Right ventricle myocardium superior (tissue), 1 donor: ENCODE measurements at places on chromosomes 2 and 18.
A peak's percentile ranks its signal among the peaks of the same experiment; 100 is the strongest.

DNA sequence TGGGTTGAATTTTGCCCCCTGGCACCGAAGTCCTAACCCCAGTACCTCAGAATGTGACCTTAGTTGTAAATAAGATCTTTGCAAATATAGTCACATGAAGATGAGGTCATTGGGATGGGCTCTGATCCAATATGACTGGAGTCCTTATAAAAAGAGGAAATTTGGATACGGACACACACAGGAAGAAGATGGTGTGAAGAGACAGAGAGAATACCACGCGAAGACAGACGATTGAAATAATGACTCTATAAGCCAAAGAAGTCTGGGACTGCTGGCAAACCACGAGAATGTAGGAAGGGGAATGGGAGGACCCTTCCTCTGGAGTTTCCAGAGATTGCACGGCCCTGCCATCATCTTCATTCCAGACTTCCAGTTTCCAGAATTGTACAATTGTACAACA is 98.6 kb downstream of the CPO start:
- DNase-seq = no peak

DNA sequence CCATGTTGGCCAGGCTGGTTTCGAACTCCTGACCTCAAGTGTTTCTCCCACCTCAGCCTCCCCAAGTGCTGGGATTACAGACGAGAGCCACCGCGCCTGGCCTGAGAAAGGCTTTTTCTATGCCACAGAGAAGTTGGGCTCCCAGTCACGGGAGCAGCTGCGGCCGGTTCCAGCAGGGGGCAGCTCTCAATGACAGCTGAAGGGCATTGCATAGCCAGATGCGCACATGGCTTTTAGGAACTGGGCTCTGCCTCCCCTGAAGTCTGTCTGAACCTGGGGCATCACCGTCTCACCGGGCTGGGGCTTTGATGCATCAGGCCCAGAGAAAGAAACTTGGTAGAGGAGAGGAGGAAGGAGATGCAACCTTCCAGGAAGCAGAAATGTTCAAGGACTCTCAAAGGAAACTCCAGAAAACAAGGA is 84.2 kb upstream of the LAPTM4A start:
- peak; percentile 64 for DNase-seq

- no peak for DNase-seq
Observed at GRCh38 chr18:40962784-40963183, 992.2 kb upstream of the PIK3C3 start.

- DNase-seq = no peak
Observed at GRCh38 chr18:58532298-58532697, 96.6 kb downstream of the ALPK2 start.

DNA sequence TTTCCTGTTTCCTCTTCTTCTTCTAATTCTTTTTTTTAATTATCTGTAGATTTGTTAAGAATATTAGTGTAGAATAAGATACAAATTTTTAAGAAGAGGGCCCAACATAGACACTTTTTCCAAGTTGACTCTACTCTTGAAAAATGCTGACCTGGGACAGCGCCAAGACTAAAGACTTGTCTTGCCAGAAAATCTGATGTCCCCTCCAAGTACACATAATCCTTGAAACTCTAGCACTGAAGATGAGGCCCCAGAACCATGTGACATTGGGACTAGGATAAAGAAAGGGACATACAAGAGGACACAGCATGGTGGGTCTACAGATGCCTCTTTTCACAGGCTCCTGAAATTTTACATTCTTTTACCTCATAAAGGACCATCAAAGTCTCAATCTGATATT is 271.6 kb upstream of the SESTD1 start:
- no peak for DNase-seq

DNA sequence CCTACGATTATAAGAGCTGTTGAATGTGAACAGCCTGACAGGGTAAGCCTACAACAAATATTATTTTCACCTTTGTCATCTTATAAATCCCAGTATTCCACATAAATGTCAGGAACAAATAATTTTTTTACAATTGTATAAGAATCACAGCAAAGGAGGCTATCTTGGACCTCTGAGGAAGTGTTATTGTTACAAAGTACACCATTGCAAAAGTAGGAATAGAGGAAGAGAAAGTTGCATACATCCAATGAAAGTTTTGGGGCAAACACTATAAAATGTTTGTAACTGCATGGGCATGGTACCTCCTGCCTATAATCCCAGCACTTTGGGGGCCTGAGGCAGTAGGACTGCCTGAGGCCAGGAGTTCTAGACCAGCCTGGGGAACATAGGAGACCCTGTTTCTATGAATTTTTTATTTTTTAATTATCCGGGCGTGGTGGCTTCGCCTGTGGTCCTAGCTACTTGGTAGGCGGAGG is 715 bp upstream of the MEMO1 start:
- no peak for DNase-seq

DNA sequence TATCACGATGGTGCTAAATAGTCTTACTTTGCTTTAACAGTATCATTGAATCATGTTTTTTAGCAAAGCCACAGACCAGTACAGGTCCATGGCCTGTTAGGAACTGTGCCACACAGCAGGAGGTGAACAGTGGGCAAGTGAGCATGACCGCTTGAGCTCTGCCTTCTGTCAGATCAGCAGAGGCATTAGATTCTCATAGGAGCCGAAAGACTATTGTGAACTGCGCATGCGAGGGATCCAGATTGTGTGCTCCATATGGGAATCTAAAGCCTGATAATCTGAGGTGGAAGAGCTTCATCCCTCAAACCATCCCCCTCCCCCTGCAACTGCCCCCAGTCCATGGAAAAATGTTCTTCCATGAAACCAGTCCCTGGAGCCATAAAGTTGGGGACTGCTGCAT is 102.3 kb upstream of the OSR1 start:
- DNase-seq = no peak

- DNase-seq = no peak
Observed at GRCh38 chr2:118750959-118751565, 96.4 kb downstream of the EN1 start.

DNA sequence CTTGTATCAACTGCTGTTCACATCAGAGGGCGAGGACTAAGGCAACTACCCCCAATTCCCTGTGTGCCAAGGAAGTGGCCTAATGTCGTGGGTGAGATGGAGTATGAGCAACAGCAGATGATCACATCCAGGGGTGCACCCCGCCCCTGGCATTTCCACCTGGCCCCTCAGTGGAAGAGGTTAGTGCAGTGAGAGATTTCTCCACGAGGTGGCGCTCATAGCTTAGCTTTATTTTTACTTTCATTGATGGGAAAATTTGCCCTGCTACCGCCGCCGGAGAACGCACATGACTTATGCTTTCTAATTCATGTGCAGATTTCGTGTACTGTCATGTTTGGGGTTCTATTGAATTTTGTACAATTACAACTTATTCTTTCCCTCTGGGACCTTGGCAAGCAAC is 470.6 kb upstream of the MEX3C start:
- DNase-seq = peak; percentile 51

DNA sequence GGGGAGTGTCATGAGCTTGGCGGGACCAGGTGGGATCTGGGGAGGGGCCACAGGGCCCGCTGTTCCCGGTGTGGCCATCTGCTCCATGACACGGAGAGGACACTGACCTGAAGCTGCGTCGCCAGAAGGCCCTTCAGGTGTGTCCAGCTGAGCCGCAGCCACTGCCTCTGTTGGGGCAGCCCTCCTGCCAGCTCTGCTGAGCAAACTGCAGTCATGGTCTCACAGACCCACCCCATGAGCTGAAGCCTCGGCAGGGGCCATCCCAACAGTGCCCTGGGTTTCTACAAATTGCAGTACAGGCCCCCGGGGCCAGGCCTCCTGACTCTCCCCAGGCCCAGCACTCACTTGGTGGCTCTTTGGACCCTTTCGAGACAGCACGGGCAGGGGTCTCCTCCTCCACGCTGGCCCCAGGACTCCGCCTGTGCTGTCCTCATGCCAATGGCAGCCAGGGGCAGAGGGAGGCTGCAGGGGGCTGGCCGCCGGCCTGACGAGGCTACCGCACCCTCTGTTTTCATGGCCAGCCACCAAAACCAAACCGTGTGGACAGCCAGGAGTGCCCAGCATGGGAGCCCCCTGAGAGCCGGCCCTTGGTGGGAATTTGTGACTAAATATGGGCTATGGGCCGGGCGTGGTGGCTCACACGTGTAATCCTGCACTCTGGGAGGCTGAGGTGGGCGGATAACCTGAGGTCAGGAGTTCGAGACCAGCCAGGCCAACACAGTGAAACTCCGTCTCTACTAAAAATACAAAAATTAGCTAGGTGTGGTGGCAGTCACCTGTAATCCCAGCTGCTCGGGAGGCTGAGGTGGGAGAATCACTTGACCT is 175.2 kb upstream of the SALL3 start:
- DNase-seq = no peak

GRCh38 chr2:226883296-226883795 is 47.5 kb downstream of the RHBDD1 start:
- no peak for DNase-seq

- DNase-seq = no peak
Observed at GRCh38 chr2:12440731-12441130, 276.0 kb upstream of the TRIB2 start.

GRCh38 chr18:2716394-2717326 is 61.1 kb downstream of the SMCHD1 start:
- DNase-seq = peak; percentile 68

DNA sequence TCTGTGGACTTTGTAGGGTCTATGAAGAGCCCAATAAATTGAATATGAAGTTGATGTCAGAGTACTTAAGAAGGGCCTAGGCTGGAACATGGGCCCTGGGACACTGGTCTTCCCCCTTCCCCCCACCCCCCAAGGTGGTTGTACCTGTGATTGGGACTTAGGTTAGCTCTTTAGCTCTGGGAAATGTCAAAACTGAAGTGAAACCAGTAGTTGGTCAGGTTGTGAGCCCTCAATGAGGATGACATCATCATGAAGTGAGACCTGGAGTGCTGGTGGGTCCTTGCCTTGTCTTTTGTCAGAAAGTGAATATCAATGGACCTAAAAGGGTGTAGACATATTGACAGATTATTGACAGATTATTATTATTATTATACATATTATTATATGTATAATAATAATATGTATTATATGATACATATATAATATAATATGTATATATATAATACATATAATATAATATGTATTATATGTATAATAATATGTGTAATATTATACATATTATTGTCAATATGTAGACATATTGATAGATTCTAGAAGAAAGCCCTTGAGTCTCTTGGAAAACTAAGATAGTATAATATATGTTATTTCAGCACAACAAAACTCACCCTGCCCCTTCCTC is 5.4 kb downstream of the MARS2 start:
- DNase-seq = no peak

DNA sequence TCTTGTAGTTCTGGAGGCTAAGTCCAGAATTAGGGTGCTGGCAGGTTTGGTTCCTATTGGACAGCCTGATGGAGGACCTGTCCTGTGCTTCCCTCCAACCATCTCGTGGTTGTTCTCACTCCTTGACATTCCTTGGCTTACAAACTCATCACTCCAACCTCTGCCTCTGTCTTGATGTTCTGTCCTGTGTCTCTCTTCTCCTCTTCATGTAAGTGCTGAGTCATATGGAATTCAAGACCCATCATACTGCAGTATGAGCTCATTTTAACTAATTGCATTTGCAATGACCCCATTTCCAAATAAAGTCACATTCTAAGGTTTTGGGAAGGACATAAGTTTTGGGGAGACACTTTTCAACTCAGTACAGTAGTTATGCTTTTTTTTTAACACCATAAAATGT is 374.7 kb downstream of the TRIB2 start:
- DNase-seq = no peak

DNA sequence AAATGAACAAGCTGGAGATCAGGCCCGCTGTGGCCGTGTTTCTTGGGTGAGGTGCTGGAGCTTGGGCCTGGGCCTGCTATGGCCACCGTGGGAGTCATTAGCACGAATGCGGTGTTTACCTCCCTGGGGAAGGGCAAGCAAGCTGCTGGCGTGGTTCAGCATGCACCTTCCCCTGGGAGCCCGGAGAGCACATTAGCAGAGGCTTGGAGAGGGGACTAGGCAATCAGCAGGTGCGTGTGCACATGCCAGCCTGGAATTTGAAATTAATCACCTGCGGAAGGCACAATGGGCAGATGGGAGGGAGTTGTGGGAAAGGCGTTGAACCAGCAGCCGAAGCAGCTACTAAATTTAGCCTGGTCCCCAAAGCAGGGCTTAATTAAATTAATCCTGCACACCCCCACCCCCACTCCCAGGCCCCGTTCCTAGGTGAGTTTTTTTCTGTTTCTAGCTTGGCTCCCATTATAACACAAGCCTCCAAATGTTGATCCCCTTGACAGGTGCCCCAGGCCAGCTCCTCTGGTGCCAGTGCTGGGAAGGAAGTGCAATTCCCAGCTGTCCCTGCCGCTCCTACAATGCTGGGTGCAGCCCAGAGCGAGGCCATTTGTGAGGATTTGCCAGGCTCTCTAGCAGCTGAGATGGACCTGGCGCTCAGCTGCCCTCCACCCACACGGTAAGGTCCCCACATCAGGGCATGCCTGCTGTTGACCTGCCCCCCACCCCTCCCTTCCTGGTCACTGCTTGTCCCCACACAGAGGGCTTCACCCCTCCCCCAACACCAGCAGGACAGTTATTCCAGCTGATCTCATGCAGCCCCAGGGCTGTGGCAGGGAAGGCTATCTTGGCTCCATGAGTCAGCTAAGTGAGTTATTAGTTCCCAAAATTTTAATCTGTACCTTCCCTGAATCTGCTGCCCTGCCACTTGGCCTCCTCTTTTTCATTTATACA is 115.0 kb downstream of the ZBTB7C start:
- DNase-seq = no peak

DNA sequence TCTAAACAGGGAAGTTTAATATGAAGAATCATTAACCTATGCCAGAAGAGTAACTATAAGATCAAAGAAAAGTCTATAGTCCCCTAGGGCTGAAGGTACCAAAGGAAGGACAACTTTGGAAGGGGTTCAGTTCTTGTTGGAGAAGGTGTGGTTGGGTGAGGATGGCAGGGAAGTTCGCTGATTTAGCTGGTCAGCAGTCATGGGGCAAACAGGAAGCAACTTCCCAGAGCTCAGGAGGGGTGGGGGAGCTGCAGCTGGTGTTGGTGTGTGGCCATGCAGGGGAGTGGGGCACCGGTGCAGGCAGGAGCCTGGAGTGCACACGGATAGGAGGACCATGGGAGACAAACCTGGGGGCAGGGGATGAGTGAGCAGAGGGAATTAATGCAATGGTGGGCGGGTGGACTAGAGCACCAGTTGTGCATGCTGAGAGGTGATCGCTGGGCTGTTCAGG is 34.0 kb downstream of the FHOD3 start:
- no peak for DNase-seq

DNA sequence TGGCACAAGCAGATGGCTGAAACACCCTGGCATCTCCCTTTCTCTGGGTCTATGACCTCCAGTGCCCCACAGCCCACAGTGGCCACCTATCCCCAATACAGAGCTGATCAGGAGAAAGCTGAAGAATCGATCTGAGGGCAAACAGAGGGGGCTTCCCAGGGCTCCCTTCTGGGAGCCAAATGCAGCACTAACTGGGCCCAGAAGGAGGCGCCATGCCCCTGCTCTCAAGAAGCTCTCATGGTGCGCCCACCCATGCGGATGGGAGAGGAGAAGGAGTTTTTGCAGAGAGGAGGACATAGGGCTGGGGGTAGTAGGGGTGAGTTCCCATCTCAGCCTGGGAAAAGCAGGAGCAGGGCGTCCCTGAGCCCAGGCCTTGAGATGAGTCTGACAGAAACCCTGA is 787.3 kb upstream of the RAB6C start:
- no peak for DNase-seq

- no peak for DNase-seq
Observed at GRCh38 chr2:58030771-58031170, 15.8 kb upstream of the VRK2 start.
